Effector CD8-positive, alpha-beta T cell (primary cell): ENCODE measurements at places on chromosomes 11 and 22.
A peak's percentile ranks its signal among the peaks of the same experiment; 100 is the strongest.

GRCh38 chr11:131302836-131303235 lies 67.6 kb upstream of the NTM start:
- DNase-seq = no peak

DNA sequence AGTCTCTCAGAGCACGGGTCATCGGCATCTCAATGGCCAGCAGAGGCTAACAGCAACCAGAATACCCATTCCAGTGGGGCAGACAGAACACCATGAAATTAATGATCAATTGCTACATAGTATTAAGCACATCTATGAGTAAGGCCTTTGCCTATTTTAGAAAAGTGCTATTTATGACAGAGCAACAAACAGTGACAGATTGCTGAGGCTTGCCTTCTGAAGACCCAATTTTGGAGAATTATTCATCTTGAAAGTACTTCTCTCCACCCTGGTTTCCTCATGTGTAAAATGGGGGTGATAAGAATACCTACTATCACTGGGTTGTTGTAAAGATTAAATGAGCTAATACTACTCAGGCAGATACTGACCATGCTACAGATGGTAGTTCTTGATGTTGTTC lies 232.7 kb downstream of the TENM4 start:
- no peak for DNase-seq

DNA sequence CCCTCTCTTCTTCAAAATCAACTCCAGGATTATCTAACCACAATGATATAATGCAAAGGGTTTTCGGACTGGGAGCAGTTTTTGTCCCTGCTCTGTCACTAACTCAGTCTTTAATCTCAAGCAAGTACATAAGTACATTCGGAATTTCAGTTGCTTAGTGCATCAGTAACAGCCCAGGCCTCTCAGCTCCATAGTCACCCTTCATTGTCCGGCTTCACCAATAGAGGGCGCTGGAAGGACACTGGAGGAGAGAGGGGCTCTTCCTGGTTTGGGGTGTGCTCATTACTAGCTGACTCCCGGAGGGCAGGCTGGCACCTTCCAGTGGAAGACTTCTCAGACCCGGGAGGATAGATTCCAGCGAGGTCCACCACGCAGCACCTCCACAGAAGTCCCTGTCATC lies 90.4 kb upstream of the PDGFD start:
- DNase-seq = no peak

DNA sequence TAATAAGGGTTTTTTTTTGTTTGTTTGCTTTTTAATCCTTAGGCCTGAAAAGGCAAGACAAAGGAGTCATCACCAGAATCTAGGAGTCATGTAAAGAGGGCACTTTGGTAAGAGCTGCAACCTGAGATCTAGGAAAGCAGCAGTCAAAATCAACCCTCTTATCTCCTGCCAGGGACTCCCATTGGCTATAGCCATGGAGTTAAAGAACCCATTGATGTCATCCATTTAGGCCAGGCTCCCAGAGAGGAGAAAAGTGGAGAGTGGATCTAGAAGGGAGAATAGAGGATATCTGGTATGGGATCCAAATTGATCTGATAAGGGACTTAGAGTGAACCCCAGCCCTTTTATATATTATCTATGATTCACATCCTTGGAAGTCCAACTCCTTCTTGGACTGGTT lies 35.9 kb downstream of the ZNF215 start:
- DNase-seq = no peak

DNA sequence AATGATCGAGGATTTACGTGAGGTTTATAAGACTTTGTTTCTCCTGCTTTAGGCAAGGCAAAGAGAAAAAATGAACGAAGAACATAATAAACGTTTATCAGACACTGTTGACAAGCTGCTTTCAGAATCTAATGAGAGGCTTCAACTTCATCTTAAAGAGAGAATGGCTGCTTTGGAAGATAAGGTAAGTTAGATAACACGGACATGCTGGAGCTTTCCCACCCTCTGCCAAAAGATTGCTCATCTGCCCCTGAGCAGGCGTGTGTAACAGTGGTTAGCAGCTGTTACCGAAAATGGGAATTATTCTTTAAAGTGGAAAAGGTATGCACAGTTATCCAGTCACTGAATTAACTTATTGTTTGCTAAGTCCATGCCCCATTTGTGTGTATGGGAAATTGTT lies 62.8 kb upstream of the CTTN start:
- no peak for DNase-seq

GRCh38 chr11:103993507-103993906 lies 42.9 kb upstream of the DDI1 start:
- DNase-seq = no peak

DNA sequence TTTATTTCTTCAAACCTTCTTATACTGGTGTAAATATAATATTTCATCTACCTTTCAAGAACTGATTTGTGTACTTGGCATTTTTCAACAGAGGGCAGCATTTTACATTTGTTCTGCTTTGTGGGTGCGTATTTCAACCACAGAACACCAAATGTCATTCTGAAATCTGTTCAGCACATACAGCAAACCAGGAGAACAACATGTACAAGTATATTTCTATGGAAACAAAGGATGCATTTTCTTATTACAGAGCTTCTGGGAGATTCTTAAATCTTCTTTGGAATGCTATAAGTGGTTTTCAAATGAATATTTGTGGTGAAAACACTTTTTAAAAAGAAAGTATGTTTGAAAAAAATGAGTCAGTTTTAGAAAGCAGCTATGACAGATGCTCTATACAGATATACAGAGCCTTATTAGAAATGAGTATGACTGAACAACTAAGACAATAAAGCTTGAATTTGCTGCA lies 946.0 kb downstream of the FAM181B start:
- no peak for DNase-seq

- DNase-seq = no peak
Measured at GRCh38 chr22:45949891-45950290, 27.1 kb downstream of the WNT7B start.

DNA sequence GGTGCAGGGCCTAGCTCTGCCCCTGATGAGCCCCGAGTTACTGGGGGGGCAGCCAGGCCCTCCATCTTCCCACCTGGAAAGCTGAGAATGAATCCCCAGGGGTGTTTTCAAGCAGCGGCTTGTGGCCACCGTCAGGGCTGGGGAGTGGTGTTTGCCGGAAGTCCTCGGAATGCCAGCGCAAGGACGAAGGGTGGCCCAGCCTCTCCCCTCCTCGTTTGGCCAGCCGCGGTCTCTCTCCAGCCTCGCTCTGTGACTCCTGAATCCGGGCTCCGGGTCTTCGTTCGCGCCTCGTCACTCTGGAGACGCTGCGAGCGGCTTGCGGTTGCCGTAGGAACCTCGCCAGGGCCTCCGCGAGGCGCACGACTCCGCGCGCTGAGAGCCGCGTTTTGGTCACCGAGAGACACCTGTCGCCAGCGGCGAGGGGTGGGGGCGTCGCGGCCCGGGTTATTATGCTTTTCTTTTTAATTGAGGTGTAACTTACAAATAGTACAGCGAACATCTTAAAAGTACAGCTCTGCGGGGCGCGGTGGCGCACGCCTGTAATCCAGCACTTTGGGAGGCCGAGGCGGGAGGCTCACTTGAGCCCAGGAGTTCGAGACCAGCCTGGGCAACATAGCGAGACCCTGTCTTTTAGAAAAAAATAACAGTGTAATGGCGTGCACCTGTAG lies 6.3 kb upstream of the KDELR3 start:
- peak; percentile 9 for DNase-seq

DNA sequence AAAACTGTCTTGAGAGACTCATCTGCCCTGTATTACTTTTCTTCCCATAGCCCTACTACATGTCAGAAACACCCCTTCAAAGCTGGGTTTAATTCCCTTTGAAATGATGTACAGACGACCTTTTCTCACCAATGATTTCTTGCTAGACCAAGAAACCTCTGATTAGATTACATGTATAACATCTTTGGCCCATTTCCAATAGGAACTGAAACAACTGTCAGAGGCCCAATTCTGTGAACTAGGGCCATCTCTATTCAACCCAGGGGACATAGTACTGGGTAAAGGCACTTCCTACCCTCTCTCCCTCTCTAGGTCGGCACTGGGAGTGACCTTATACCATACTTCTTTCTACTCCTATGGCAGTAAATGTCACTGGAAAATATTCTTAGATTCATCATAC lies 19.4 kb downstream of the NPAT start:
- no peak for DNase-seq

DNA sequence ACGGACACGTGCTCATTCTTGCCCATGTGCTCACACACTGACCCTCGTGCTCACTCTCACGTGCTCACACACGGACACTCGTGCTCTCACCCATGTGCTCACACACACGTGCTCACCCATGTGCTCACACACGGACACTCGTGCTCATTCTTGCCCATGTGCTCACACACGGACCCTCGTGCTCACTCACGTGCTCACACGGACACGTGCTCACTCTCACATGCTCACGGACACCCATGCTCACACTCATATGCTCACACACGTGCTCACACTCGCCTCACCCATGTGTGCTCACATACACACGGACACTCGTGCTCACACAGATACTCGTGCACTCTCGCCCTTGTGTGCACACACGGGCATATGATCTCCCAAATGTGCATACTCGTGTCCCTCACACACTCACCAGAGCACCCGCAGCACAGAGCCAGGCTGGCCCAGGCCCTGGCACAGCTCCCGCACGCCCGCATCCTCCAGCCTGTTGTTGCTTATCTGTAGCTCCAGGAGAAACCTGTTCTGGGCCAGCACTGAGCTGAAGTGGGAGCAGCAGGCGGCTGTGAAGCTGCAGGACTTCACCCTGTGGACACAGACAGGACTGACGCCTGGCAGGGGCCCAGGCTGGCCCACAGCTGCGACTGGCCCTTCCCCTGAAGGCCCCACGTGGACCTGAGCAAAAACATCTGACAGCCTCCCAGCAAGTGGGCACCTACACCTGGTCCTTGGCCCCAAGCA lies 9.3 kb downstream of the RNH1 start:
- no peak for DNase-seq

DNA sequence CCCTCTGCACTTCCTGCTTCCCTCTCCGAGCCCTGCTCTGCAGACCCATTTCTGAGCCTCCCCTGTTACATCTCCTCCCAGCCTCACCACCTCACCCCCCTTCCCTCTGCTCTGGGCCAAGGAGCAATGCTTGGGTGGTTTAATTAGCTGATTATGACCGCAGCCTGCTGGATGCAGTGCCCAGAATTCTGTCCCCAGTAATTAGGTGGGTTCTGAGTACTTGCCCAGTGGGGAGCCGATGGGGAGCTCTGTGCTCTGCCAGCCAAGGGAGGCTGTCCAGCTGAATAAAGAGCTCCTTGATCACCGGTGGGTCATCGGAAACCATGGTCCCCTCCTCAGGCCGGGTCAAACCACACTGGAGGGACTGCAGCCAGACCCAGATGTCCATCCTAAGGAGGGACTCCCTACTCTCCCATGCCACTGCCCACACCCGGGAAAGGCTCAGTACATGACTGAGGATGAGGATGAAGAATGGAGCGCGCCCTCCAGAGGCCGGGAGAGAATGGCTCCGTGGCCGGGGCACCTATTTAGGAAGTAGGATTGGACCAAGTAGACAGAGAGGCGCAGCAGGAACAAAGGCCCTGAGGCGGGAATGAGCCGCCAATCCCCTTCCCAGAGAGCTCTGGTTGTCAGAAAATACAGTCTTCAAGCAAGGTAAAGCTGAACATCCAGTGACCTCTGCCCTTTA lies 9.1 kb downstream of the ARRB1 start:
- DNase-seq = no peak

GRCh38 chr11:8870411-8871170 lies 40.4 kb upstream of the AKIP1 start:
- DNase-seq = no peak

- no peak for DNase-seq
Measured at GRCh38 chr11:12469451-12469850, 92.1 kb downstream of the PARVA start.

DNA sequence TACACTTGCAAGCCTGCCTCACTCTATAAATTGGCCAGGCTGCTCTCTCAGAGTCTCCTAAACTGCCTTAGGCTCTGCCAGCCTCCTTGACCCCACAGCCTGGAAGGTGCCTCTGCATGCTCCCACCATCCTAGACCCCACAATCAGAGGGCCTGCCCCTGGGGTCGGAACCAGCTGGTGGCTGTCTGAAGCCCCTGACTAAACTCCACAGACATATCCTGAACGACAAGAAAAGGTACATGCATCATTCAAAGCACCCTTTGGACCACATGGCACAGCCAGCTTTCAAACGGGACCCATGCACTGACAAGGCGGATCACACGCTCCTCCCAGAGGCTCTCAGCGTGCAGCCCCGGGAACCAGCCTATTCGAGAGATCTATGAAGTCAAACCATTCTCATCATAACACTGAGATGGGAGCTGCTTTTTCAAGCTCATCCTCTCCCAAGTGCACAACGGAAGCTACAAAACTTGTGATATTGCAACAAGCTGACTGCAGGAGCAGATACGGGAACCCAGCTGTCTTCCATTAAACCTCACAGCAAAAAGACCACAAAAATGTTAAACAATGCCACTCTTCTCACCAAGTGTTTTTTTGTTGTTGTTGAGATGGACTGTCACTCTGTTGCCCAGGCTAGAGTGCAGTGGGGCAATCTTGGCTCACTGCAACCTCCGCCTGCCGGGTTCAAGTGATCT lies 8.1 kb downstream of the SHANK2 start:
- DNase-seq = no peak

- DNase-seq = no peak
Measured at GRCh38 chr11:62996271-62996670, 11.5 kb upstream of the SLC22A6 start.

DNA sequence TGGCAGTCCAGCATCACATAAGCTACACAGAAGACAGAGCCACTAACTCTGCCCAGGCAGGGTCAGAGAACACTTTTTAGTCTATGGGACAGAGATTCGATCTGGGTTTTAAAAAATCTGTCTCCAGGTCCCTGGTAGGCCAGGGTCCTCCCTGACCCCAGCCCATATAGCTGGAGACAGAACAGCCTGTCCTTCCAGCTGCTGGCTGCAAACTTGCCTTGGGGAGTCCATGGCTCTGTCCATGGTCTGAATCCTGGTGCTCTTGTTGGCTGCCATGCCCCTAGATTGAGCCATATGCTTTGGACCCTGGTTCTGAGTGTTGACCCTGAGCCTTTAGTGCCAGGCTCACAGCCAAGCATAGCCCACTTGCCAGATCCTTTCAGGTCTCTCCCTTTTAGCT lies 13.3 kb upstream of the LIPT2 start:
- no peak for DNase-seq

- DNase-seq = no peak
Measured at GRCh38 chr11:55172734-55173415, 89.1 kb upstream of the TRIM48 start.

DNA sequence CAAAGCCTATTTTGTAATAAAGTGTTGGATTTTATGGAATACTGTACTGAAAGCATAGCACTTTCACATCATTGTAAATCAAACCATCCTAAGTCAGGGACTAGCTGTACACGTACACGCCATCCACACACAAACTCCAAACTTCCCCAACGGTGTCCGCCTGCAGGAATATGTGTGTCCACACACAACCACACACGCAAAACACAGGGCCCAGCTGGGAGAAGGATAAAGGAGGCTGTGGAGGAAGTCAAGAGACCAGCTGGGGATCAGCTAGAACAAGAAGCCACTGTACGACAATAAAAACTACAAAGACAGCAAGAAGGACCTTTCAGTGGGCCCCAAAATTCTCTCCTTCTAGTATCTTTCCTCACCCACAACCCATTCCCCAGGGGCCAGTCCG lies 1.6 kb downstream of the TRIM29 start:
- no peak for DNase-seq

GRCh38 chr11:5291207-5291838 lies 10.4 kb downstream of the OR51B4 start:
- DNase-seq = no peak
